ENCODE measurements at places on chromosomes 11 and 22.

DNA sequence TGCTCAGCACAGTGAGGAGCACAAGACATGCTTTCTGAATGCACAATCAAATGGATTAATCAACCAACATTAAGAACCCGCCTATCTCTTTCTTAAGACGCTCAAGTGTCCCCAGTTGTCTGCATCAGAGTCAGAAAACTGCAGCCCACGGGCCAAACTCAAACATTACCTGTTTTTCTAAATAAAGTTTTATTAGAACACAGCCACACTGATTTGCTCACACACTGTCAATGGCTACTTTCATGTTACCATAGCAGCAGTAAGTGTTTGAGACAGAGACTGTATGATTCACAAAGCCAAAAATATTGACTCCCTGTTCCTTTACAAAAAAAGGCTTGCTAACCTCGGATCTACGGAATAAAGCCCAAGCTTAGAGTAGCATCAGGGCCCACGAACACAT is 49.0 kb upstream of the ISX start:
- no peak for DNase-seq

DNA sequence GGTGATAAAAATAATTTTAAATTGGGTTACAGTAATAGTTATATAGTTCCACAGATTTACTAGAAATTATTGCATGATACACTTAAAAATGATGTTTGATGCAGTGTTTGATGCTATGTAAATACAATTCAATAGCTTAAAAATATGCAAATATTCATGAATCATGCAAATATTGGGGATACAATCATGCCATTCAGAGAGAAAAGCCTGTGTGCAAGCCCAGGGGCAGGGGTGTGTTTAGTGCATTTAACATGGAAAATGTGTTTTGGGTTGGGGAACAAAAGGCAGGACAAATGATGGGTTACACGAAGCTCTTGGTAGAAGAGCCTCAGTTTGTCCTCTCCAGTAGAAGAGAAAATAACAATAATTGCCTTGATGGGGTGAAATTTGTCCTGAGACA is 6.0 kb downstream of the TRIM22 start:
- DNase-seq = no peak

DNA sequence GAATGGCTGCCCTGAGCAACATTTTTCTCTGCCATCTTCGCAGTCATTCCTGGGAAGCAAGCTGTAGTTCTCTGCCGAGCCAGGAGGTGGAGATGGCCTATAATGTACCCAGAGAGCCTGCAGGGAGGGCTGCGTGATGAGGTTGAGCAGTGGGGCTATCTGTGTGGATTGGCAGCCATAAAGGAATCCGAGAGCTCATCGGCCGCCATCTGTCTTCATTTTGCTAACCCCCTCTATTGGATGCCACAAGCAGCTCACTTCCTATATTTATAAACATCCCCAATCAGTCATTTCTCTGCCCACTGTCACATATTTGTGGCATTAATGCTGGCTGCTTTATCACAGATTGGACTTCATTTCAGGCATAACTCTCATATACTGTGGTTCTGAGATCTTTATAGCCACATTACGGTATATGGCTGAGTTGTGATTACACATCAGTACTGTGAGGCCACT is 209.5 kb downstream of the NTM start:
- peak; percentile 86 for DNase-seq

- DNase-seq = no peak
Observed at GRCh38 chr11:27968461-27968860, 139.5 kb downstream of the KIF18A start.

GRCh38 chr11:134574947-134575346 is 162.9 kb upstream of the B3GAT1 start:
- no peak for DNase-seq

GRCh38 chr11:69642549-69642912 is 1.6 kb downstream of the CCND1 start:
- DNase-seq = no peak

DNA sequence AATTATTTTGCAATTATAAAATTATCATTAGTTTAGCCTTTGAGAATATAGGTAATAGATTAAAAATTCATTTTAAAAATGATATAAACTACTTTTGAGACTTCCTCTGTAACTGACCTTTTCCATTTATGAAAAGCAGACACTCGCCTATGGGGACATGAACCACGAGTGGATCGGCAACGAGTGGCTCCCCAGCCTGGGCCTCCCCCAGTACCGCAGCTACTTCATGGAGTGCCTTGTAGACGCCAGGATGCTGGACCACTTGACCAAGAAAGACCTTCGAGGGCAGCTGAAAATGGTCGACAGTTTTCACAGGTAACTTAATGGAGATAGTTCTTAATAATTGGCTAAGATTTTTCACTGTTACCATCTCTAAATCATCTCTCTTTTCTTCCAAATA is 26.3 kb upstream of the CTTN start:
- DNase-seq = no peak

- peak; percentile 20 for DNase-seq
Observed at GRCh38 chr22:35656284-35656752, 8.1 kb downstream of the APOL6 start.

DNA sequence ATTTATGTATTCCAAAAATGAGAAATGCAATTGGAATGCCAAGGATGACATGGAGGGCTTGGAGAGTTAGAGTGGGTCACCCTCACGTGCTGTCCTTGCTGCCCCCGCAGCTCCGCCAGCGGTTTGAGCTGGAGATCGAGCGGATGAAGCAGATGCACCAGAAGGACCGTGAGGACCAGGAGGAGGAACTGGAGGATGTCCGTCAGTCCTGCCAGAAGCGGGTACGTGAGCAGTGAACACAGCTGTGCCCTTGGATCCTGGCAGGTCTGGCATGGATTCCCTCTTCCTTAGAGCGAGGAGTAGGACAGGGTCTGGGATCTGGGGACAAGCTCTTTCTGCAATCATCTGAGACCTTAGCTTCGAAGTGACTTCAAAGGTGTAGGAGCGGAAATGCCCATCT is 166.2 kb downstream of the MYO18B start:
- no peak for DNase-seq

- DNase-seq = peak; percentile 26
Observed at GRCh38 chr11:76048763-76049162, 157.5 kb downstream of the WNT11 start.

DNA sequence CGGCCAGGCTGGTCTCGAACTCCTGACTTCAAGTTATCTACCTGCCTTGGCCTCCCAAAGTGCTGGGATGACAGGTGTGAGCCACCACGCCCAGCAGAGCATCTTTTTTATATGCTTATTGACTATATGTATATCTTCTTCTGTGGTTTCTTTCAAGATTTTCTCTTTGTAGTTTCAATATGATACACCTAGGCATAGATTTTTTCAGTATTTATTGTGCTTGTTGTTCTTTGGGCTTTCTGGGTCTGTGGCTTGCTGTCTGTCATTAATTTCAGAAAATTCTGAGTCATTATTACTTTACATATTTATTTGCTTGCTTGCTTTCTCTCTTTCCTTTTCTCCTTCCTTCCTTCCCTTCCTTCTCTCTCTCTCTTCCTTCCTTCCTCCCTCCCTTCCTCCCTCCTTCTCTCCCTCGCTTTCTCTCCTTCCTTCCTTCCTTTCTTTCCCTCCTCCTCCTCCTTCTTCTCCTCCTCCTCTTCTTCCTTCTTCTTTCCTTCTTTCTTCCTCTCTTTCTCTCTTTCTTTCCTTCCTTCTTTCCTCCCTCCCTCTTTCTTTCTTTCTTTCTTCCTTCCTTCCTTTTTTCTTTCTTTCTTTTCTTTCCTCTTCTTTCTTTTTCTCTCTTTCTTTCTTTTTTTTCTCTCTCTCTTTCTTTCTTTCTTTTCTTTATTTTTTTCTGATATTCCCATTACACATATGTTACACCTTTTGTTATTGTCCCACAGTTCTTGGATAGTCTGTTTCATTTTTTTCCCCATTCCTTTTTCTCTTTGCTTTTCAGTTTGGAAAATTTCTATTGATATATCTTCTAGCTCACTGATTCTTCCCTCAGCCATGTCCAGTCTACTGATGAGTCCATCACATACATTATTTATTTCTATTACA is 10.9 kb upstream of the DCHS1 start:
- DNase-seq = no peak

GRCh38 chr22:48748113-48748859 is 1079.4 kb downstream of the BRD1 start:
- DNase-seq = no peak

GRCh38 chr11:44942029-44942955 is 8.4 kb downstream of the TP53I11 start:
- DNase-seq = no peak

GRCh38 chr11:71372693-71373657 is 75.2 kb downstream of the DHCR7 start:
- no peak for DNase-seq

DNA sequence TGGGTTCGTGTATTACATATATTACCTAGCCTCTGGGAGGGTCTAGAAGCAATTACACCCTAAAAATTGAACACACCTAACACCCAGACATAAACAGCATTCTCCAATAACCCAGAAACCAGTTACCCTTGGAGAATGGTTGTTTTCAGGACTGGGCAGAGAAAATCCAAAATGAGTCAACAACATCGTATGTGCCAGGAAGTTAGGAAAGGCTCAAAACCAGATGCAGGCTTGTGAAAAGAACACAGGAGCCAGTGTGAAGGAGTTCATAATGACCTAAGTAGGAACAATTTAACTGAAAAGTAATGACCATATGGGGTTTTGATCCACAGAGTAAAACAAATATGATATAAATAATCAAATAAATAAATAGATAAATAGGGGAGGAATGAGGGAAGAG is 5.1 kb upstream of the CLPB start:
- DNase-seq = no peak

GRCh38 chr11:64306876-64307622 is 1.7 kb downstream of the ESRRA start:
- DNase-seq = no peak

DNA sequence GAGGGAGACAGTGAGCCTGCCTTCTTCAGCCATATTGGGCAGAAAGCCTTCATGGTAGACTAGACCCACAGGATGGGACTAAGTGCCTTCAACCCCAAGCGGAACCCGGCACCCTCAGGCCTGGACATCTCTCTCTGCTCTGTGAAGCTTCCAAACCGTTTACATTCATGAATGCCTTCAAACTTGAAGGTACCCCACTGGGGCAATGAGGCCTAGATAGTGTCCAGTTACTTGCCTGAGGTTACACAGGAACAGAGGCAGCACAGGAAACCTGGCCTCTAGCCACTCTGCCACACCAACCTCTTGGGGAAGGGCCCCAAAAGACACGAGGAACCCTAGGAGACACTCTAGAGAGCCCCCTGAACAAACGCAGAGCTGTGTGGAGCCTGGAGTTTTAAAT is 14.5 kb upstream of the CYP2R1 start:
- DNase-seq = no peak

DNA sequence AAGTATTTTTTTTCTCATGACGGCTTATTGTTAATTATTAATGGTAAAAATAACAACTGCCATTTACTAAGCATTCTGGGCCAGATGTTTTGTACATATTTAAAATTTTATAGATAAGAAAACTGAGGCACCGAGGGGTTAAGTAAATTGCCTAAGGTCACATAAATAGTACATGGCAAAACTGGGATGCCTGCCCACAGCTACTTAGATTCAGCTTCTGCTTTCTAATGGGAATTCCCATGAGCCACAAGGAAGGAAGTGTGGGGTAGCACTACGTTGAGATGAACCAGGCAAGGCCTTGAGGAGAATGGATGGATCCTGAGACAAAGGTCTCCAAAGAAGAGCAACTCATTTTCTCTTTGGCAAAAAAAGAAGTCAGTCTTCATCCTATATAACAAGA is 11.9 kb upstream of the PHF21A start:
- no peak for DNase-seq

DNA sequence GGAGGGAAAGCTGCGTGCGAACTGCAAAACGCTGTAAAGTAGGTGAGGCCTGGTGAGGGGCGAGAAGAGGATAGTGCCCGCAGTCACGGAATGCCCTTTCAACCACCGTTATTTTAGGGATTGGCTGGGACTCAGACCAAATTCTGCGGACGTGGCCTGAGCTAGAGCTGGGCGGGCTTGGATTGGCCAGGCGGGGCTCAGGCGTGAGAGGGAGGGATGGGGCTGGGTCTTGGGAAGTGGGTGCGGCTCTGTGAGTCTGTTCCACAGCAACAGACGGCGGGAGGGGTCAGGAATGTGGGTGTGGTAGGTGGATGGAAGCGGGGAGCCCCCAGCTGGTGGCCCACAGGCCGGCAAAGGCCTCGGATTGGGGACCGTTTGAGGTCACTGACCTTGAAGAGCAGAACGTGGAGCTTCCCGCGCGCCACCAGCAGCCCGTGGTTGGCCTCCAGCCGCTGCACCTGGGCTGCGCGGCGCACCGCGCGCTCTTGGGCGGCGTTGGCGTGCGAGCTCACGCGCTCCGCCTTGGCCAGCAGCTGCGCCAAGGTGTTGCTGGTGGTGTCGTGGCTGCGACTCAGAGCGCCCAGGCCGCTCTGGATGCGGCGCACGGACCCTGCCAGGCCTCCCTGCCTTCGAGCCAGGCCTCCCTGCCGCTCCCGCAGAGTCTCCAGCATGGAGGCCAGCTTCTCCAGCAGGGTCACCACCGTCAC is 444 bp downstream of the CAVIN3 start:
- DNase-seq = no peak

- DNase-seq = no peak
Observed at GRCh38 chr11:114256967-114257286, 39.3 kb upstream of the NNMT start.

DNA sequence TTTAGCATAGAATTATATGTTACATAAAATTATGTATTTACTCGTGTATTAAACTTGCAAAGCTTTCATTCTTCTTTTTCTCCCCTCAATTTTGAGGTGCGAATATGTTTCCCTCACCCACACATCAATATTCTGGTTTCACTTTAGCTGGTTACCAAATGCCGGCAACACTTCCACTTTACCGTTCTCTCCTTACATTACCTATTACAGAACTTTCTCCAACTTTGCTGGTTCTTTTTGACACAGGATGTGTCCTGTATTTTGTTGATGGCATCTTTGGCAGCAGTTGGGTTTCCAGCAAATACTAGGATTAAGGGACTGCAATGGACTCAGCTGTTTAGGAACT is 84.9 kb downstream of the PRR5L start:
- DNase-seq = no peak

DNA sequence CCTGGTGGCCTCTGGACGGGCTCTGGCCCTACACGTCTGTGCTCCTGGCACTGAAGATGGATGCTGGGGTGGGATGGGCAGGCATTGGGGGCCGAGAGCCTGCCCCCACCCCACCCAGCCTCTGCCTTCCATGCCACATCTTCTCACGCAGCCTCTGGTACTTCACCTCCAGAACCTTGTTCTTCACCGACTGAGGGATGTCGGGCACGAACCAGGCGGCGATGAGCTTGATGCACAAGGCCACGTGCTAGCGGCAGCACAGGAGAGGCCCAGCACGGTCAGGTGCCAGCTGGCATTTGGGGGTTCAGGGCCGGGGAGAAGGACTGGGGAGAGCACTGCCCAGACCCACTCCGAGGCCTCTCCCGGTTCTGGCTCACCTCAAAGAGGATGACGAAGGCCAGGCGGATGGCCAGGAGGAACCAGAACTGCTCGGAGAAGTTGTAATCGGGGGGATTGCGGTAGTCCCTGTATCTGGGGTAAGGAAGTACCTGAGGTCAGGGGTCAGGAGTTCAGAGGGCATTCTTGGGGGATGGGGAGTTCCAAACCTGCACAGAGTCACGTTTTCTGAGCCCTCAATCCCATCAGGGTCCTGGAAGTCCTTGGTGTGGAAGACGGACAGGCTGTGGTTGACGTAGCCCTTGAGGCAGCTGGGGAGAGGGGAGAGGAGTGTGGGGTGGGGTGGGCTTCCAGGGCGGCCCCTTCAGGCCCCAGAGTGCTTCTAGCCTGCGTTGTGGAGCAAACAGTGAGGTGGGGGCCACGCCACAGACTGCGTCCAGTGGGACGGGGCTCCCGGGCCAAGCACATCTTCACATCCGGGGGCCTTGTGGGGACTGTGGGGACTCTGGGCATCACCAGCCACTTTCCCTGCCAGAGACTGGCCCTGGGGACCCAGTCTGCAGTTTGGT is 3.8 kb upstream of the SIGIRR start:
- no peak for DNase-seq
